ENCODE measurements at places on chromosomes 2 and 18.

- no peak for DNase-seq
Observed at GRCh38 chr2:30110773-30111172, 36.0 kb upstream of the YPEL5 start.

GRCh38 chr18:42925036-42925435, 190.4 kb downstream of the RIT2 start:
- DNase-seq, result no peak

- no peak for DNase-seq
Observed at GRCh38 chr18:63205791-63206252, 113.7 kb downstream of the BCL2 start.

DNA sequence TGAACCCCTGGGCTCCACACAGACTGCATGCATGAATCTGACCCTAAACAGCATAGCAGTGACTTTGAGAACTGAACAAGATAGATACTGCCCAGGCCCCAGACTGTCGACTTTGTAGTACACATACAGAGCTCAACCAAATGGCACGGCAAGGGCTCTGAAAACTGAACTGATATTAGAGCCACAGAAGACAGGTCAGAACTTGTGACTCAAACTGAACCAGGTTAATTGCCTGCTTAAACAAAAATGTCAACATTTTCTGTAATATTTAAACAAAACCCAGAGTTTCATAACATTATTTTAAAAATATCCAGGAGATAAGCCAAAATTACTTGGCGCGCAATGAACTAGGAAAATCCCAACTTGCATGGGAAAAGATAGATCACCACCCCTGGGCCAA, 260.3 kb downstream of the TPGS2 start:
- no peak for DNase-seq

DNA sequence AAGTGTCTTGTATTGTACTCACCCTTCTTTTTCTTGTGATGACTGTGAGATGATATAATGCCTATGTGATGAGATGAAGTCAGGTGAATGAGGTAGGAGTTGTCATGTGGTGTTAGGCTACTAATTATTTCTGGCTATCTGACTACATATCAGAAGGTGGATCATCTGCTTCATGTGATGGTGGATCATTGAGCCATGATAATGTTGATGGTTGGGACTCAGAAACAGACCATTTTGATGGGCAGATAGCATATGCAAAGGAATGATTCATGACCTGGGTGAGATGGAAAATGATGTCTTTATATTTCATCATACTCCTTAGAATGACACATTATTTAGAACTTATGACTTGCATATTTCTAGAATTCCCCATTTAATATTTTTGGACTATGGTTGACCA, 19.5 kb downstream of the ANKRD30B start:
- DNase-seq, result no peak

DNA sequence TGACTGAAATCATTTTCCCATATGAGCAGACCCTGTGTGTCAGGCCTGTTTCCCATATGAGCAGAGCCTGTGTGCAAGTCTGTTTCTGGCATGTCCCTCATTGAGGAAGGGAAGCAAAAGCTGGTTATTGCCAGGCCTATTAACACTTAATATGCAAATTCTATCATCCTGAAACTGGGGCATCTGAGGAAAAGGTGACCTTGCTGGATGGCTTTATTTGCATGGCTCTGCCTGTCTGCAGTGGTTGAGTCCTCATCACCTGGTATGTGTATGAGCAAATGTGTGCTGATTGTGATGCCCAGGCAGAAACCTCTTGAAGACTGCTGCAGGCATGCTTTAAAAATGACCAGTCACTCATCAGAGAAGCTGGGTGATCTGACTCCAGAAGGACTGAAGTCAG, 31.2 kb downstream of the EIF4E2 start:
- DNase-seq, result no peak

DNA sequence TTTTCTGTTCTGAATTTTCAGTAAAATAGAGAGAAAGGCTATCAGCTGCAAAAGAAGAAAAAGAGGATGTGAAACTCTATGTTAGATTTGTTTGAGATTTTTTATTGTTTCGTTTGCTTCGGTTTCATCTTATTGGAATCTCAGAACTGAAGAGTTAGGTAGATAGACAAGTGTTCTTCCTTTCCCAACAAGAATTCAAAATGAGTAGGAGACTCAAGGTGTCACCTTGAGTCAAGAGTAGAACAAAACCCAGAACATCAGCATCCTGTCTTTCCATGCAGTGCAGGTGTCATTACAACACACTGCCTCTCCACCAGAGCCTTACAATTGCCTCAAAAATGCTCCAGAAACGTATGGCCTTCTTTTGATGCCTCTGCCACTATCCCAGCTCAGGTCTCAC, 21.1 kb downstream of the NBAS start:
- no peak for DNase-seq

DNA sequence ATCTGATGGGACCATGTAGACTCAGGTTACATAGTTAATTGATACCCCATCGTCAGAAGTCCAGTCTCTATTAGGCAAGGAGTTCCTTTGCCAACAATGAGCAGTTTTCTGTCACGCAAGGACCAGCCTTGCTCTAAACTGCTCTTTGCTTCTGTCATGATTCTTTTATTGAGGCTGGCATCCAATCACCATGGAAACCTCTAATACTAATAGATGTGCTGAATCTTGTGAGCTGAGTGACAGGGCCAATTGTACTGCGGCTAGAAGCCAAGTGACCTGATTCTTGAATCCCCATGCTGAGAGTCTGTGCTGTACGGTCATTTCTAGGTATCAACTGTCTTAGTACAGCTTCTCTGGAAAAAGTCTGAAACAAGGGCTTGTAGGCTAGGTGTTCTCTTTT, 395.6 kb downstream of the RND3 start:
- DNase-seq, result no peak

DNA sequence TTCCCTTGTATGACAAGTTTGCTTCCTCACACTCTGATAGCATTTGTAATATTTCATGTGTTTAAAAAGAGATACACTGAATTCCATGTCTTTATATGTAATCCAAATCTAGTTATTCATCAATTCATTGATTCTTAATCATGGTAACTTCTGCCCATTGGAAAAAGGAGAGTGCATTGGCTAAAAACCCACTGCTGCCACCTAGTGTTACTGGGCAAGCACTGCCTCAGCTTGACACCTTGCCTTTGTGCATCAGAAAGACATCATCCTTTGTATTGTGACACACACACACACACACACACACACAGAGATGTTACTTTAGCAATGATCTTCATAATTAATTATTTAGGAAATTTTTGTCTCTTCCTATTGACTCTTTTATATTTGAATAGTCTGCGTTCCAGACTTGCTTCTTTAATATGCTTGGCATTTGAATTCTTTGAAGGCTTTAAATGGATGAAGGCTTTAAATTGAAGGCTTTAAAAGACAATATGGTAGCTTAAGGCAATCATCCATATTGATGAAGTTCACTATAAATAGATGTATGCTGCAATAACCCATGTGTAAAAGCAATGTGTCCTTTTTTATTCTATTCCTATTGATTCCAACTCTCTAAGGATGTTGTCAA, 414.2 kb upstream of the CHST9 start:
- DNase-seq, result no peak

DNA sequence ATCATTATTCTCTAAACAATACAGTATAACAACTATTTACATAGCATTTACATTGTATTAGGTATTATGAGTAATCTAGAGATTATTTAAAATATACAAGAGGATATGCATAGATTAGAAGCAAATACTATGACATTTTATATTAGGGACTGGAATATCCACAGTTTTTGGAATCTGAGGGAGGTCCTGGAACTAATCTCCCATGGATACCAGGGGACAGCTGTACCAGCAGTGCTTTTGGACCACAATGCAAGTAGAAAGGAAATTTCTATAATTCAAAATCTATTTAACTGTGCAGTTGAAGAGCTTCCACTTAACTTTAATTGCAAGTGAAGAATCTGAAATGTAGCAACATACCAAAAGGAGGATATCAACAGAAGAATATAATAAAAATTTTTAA, 120.8 kb downstream of the LTBP1 start:
- no peak for DNase-seq

- no peak for DNase-seq
Observed at GRCh38 chr2:129709956-129710598, 269.4 kb upstream of the RAB6C start.

GRCh38 chr18:58866066-58866772, 1.5 kb downstream of the ZNF532 start:
- no peak for DNase-seq

GRCh38 chr2:58543442-58543841, 302.3 kb upstream of the FANCL start:
- no peak for DNase-seq

DNA sequence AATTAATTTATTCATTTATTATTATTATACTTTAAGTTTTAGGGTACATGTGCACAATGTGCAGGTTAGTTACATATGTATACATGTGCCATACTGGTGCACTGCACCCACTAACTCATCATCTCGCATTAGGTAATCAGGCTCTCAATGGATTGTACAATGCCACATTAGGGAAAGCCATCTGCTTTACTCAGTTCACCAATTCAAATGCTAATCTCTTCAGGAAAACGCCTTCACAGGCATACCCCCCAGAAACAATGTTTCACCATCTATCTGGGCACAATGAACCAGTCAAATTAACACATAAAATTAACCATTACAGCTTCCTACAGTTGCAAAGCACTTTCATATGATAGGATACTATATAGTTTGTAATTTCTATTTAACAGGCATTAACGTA, 84.8 kb upstream of the DNAJC10 start:
- no peak for DNase-seq

GRCh38 chr2:37589298-37589697, 82.1 kb downstream of the CDC42EP3 start:
- no peak for DNase-seq

GRCh38 chr18:22728016-22728415, 205.1 kb upstream of the RBBP8 start:
- no peak for DNase-seq

DNA sequence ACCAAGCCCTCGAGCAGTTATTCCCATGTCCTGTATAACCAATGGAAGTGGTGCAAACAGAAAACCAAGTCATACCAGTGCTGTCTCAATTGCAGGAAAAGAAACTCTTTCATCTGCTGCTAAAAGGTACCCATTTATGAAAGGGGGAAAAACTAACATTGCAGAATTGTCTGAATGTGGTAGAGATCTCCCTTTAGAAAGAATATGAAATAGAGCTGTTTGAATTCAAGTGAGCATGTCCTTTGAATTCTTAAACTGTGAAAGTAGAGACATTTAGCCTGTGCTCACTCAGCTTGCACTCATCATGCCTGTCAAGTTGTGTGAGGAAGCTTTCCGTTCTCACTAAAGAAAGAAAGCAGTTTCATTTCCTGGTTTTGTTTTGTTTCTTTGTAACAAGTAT, 87.4 kb downstream of the EML4 start:
- no peak for DNase-seq

DNA sequence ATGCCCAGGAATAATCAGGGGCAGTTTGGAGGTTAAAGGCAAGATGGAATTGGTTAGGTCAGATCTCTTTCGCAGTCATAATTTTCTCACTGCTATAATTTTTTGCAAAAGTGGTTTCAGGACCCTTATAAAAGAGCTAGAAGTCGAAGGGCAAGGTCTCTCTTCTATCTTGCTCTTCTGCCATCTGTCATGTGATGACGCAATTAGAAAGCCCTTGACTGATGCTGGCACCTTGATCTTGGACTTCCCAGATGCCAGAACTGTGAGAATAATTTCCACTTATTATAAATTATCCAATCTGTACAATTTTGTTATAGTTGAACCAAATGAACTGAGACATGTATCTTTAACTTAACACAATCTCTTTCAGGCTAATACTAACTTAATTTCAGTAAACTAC, 6.3 kb upstream of the RALBP1 start:
- DNase-seq, result no peak

GRCh38 chr2:240664622-240665021, 18.1 kb downstream of the AQP12B start:
- DNase-seq, result no peak

- DNase-seq, result no peak
Observed at GRCh38 chr2:205776139-205776538, 93.8 kb downstream of the NRP2 start.

GRCh38 chr2:226969417-226970080, 133.7 kb downstream of the RHBDD1 start:
- DNase-seq, result no peak

DNA sequence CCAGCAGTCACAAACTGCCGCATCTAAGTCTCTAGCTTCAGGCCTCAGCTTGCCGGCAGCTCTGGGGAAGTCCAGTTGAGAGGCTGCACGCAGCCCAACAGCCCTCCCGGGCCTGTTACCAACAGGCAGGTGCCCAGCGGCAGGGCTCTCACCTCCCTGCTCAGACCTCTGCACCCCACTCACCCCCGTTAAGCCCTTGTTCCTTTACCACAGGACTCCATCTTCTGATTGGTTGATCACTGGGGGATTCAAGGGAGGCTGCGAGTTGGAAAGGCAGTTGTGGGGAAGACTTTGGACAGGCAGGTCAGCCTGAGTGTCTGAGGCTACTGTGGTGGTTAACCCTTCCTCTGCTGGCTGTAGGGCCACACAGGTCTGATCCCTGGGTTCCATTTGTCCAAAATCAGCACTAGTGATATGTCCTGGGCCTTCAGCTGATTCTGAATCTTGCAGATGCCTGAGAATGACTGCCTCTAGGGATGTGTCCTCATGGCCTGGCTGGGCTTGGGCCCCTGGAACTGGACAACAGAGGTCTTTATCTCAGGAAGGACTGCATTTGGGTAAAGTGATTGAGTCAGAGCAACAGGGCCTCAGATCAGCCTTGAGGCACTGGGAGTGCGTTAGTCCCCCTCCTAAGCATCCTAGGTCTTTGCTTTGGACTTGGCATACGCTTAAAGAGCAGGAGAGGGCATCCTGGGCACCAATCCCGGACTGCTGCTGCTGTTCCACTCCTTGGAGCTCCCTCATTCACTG, 88.4 kb downstream of the APOB start:
- DNase-seq, result no peak

- no peak for DNase-seq
Observed at GRCh38 chr2:219214786-219215185, 4.0 kb downstream of the ABCB6 start.

GRCh38 chr2:142863485-142863961, 13.9 kb upstream of the KYNU start:
- no peak for DNase-seq

- DNase-seq, result no peak
Observed at GRCh38 chr2:147386284-147386683, 458.5 kb upstream of the ACVR2A start.

GRCh38 chr2:60483401-60483800, 70.1 kb downstream of the BCL11A start:
- no peak for DNase-seq

DNA sequence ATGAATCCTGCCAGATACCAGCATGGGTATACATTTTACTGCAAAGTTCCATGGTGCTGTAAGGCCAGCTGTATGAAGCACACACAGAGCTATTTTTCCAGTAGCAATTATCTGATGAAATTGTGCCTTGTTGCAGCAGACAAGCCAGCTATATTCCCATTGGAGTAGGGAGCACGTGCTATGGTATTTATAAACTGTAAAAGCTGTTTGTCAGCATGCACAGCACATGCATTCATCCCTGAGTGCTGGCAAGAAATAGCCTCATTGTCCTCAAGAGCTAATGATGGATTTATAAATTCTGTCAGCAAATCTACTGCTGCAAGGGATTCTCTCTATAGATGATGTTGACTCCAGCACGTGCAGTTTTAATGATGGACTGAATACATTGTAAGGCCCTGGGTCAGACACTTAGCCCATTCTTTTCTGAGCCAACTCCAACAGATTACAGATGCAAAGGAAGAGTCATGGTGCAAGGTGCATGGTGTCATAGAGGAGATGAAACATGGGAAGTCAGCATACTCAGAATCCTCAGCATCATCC, 61.7 kb downstream of the KCNS3 start:
- no peak for DNase-seq

Data from stimulated activated CD8-positive, alpha-beta memory T cell treated with anti-CD3 and anti-CD28 coated beads, Interleukin-2, amount 100 ng/mL, for 1 hour (primary cell).